BJ (cell line): ENCODE measurements at places on chromosomes 12 and 14. TPM values are rescaled to one million over a fixed set of nuclear protein-coding genes. Genes with fewer than 3 reads are reported as not detected.

DAO gene
- not detected in 2 replicates for polyA plus RNA-seq

SYNE2 gene
- 3.7 and 5.2 TPM in 2 replicates for polyA plus RNA-seq

ACSS3 gene
- polyA plus RNA-seq = 6.2 and 10.2 TPM in 2 replicates

SAMD15 gene
- polyA plus RNA-seq = 0.34 and 1.4 TPM in 2 replicates

DNA sequence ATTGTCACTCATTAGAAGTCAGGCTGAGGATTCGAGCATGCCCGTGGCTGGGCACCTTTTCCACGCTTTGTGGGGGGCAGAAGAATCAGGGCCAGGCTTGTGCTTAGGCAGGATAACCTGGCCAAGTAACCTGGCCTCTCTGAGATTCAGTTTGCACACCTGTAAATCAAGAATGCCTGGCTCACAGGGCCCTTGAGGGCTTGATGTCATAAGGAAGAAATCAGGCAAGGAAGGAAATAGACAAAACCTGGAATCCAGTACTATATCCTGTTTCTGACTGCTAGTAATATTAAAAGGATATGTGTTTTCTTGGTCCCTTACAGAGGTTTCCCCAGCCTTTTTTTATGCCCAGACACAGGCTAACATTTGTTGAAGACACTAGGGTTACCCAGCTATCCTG, 91.9 kb downstream of the SAMD4A start:
- DNase-seq = no peak

GRCh38 chr14:20742132-20742531, 3.6 kb upstream of the EDDM3A start:
- no peak for DNase-seq

DNA sequence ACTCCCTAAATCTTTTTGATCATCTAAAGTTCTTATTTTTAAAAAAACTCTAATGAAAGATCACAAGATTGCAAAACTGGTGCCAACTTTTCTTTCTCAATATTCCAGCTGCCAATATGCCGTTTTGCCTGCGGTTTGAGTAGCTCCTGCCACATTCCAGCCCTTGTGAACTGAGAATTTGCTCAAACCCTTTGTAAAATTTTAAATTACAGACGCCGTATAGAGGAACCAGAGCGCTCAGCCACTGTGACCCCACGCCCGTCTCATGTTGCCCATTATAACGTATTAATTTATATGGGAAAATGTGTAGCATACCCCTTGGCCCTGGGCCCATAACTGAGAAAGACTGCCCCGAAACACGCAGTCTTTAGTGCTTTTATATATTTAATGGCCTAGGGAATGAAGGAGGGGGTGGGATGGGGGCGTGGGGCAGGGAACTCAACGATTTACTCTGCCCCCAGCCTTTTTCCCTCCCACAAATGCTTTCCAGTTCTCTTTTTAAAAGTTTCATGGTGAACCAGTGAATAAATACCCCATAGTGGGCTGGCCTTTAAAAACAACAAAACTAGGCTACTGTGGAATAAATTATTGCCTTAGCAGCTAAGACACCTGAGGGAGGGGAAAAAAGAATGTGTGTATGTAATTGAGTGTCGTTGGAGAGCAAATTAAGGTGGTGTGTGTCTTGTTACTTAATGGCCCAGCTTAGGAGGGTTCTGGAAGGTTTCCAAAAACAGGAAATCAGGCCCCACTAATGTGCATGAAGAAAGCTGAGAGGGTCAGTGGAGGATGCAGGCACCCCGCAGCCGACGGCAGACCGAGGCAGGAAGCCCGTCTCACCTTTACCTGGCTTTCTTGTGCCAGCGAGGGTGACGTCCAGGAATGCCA, 45.7 kb upstream of the RFLNA start:
- no peak for DNase-seq

DNA sequence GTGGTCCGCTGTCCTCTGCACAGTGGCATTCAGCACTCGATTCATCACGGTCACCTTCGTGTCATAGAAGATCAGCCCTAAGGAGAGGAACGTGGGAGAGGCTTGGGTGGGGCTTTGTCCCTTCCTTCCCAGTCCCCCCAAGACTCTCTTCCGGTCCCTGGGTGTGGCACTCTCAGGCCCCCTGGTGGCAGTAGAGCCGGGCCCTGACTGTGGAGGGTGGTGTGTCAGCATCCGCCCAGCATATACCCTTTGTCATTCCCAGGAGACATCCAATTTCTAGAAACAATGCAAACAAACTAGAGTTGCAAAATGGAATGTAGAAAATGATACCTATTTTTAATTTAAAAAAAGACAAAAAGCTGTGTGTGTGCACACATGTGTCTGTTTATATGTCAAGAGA, 45.0 kb downstream of the TRAFD1 start:
- no peak for DNase-seq
